ENCODE measurements at places on chromosomes 16 and 17. TPM values are rescaled to one million over a fixed set of nuclear protein-coding genes. Genes with fewer than 3 reads are reported as not detected.

Gene KRT33A
- not detected for total RNA-seq

DNA sequence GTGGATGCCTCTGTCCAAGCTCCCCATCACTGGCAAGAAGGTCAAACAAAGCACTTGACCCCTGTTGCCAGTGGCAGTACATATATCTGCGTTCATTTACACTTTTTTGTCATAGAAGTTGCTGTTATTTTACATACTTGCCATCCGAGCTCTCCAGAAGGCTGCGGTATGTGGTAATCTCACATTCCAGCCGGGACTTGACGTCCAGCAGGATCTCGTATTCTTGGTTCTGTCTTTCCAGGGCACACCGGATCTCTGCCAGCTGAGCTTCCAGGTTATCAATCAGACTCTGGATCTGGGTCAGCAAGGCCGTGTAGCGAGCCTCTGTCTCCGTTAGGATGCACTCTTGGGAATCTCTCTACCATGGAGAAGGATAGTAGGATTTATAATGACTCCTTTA, 6.6 kb downstream of the KRT39 start:
- DNase-seq, result no peak

Gene RPH3AL
- total RNA-seq, result 4.0 TPM

Gene SMIM36
- not detected for total RNA-seq

Gene SLC16A11
- 0.85 TPM for total RNA-seq

- no peak for DNase-seq
Observed at GRCh38 chr17:8366231-8366630, 10.3 kb downstream of the KRABD2 start.

All from chondrocyte (in vitro differentiated cells).